Stimulated activated CD4-positive, alpha-beta T cell treated with anti-CD3 and anti-CD28 coated beads, Interleukin-12 subunit alpha, Interleukin-12 subunit beta, amount 100 ng/mL, for 48 hours (primary cell): ENCODE measurements at places on chromosomes 16 and 17.

DNA sequence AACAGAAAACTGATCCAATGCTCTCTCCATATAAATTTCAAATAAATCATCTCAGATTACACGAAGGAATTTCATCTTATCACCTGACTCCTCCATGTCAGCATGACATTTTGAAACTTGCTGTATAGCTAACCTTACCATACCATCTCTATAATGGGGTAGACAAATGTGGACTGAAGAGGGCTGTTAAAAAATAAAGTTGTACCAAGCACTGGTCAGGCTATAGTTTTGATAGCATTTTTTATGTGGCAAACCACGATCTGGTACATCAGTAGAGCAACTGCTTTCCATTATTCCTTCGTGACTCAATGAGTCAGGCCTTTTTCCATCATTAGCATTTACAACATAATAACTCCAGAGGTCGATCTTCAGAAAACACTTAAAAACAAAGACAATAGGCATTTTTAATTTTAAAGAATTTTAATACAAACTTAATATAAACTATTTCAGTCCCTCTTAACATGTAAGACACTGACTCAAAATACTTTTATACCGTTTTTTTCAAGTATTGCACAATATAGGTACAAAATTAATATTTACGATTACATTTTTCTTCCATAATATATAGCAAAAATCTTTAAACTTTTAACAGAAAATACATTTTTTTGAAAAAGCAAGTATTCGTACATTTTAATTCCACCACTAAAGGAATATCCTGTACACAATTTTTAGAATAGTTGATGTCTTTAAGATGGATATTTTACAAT is 4.2 kb downstream of the TOB1 start:
- DNase-seq: no peak

- DNase-seq: no peak
These were observed 3.0 kb upstream of the SLFN5 start for GRCh38 chr17:35239823-35240222.

DNA sequence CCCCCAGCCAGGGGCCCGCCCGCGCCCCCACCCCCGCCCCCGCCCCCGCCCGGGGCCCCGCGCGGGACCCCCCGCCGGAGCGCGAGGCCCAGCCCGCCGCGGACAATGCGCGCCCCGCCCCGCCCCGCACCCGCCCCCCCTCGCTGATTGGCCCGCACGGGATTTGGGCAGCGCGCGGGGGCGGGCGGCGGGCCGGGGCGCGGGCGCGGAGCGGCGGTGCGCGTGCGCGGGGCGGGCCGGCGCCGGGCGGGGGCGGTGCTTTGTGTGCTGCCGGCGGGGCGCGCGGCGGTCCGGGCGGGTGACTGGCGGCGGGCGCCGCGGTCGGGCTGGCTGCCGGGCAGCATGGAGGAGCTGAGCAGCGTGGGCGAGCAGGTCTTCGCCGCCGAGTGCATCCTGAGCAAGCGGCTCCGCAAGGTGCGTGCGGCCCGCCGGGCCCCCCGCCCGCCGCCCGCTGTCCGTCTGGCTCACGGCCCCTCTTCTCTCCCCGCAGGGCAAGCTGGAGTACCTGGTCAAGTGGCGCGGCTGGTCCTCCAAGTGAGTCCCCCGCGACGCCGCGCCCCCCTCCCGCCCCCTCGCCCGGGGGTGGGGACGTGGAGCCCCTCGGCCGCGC is at the start of gene CBX2:
TSS of gene CBX2 (plus strand) at position 255 of the 610 bp plus-strand sequence. CDS start at position 343, 88 bp downstream.
- peak; percentile 48 for DNase-seq

- no peak for DNase-seq
These were observed 412.1 kb downstream of the RBFOX1 start for GRCh38 chr16:7744546-7745264.

DNA sequence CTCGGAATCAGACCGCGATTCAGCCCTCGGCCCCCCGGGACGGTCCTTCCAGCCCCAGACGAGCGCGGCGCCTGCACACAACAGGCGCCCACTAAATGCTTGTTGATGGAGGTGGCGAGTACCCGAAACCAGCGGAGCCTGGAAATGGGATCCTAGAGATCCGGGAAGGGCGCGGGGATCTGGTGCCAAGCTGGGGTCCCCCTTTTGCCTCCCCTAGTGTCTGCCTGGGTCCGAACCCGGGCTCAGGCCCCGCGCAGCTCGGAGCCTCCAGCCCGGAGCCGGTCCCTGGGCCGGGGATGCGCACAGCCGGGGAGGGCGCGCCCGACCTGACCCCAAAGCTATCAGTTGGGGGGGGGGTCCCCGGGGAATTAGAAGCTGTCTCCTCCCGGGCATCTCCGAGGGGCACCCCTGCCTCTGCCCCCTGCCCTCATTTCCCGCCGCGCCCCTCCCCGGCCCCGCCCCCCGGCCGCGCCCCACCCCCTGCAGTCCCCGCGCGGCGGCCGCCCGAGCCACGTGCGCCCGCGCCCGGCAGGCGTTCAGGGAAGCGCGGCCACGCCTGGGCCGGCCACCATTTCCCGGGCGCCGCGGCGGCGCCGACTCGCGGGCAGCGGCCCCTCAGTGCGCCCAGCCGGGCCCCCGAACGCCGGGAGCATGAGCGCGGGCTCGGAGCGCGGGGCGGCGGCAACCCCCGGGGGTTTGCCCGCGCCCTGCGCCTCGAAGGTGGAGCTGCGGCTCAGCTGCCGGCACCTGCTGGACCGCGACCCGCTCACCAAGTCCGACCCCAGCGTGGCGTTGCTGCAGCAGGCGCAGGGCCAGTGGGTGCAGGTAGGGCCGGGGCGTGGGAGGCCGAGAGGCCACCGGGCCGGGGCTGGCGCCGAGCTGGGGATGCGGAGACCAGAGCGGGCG is at the start of gene CPNE7:
TSS of gene CPNE7 (plus strand) at position 512 of the 906 bp plus-strand sequence. CDS start at position 652, 140 bp downstream.
- no peak for DNase-seq

DNA sequence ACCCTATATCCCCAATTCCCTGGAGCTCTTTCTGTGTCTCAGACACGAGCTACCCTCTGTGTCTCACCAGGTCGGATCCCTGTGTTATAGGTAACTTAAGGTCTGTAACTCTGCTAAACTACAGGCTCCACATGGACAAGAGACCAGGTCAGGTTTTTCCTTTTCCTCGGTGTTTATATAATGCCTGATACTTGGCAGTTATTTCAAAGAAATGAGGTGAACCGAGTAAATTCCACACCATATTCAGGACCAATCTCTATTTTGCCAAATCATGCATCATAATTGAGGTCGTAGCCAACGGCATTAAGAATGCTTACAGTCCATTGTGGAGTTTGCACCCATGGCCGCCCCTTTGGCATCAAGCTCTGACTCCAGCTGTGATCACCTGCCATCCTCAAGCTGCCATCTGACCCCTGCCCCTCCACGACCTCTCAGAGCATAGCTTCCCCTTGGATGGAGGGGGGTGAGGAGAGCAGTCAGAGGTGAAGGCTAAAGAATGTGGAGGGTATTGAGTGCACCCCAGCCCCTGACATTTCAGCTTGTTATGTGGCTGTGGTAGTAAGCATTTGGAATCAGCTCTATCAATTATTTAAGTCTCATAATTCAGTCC is 434.7 kb upstream of the RBFOX1 start:
- DNase-seq: no peak

GRCh38 chr17:75854881-75855309 is 240 bp downstream of the WBP2 start:
- no peak for DNase-seq

- no peak for DNase-seq
These were observed 10.4 kb upstream of the SREBF1 start for GRCh38 chr17:17847118-17847689.

- DNase-seq: no peak
These were observed 12.0 kb downstream of the CA7 start for GRCh38 chr16:66856184-66856730.
